T-helper 17 cell (primary cell): ENCODE measurements at places on chromosomes 16 and 17.

DNA sequence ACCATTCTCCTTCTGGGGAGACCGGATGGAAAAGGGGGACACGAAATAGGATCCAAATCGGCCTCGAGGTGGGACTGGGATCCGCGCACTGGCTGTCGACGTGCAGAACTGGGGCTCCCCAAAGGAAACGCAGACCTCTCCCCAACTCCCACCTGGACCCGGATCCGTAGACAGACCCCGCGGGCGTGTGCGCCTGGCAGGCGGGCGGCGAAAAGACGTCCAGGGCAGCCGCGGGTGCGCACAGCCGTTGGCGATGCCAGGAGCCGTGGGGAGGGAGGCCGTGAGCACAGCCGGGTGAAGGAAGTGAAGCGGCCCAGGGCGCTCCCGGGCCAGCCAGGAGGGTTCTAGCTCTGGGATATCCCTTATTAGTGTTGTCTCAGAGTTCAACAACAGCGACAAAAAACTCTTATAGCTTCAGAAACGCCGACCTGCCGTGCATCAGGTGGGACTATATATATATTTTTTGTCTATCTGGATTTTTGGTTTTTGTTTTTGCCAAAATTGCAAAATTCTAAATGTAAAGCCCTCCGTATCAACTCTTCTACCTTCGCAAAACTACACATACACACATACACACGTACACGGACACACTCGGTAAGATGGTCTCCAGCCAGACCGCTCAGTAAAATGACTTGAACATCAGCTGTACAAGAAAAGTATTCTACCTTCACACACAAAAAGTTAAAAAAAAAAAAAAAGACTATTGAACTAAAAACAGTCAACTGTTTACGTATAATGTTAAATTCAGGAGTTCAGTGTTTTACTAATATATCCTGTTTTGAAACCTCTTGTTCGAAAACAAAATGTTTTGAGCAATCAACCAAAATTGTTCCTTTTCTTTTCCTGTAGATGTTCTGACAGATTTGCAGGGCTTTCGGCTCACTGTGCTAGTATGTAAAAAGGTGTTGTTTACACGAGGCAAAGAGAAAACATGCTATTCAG, 5.2 kb upstream of the AATF start:
- peak overlapping the region; percentile 9 for H3K4me3 ChIP-seq
- peaks cover 8% of the 10 kb centered on the region for H3K36me3 ChIP-seq
- no peak for DNase-seq
- peaks cover 66% of the 10 kb centered on the region for H3K27me3 ChIP-seq
- peak overlapping the region; percentile 56 for H3K27ac ChIP-seq

DNA sequence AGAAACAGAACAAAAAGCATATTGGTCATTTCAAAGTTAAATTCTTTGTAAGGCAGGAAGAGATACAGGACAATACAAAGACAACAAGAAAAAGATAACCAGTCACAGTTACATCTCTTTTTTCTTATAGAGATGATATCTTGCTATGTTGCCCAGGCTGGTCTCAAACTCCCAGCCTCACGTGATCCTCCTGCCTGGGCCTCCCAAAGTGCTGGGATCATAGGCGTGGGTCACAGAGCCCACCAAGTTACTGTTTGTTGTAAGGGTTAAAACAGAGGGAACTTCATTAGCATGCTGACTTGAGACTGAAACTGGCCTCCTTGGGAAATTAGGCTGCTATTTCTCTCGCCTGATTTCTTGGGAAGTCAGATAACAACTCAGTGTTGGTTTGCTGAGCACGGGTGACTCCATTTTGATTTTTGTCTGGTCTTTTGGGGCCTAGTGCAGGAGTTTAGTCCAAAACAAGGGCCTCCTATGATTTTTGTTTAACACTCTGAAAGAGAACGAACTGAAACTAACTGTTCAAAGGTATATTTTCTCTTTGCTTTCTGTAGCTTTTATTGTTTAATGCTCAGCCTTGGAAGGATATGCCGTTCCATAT, 31.5 kb upstream of the SEC14L1 start:
- no peaks in the 10 kb centered on the region for H3K36me3 ChIP-seq
- H3K4me1 ChIP-seq = peaks cover 19% of the 10 kb centered on the region
- H3K27ac ChIP-seq = peak overlapping the region; percentile 96
- no peak overlapping the region for H3K4me3 ChIP-seq
- no peak for DNase-seq

DNA sequence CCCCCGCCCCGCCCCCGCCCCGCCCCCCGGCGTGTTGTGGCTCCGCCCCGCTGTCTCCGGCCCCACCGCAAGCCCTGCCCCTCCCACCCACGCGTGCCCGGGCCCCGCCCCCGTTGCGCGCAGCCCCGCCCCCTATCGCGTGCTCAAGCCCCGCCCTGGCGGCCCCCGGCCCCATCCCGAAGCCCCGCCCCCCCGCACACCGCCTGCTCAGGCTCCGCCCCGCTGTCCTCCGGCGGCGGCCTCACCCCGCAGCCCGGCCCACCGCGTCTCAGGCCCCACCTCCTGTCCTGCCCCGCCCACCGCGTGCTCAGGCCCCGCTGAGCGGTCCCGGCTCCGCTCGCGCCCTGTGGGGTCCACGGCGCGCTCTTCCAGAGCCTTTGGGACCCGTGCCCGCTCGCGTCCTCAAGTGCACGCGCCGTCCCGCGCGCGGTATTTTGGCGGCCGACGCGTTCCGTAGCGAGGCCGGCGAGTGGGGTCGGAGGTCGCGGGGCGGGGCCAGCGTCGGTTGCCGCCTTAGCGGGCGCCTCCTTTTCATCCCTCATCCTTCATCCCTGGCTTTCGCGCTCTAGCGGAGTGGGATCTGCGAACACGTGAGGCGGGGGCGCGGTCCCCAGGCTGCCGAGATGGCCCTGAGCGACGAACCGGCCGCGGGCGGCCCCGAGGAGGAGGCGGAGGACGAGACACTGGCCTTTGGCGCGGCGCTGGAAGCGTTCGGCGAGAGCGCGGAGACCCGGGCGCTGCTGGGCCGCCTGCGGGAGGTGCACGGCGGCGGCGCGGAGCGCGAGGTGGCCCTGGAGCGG, at the start of gene TBCD:
TBCD (plus strand) TSS at position 495 of the 800 bp plus-strand sequence; CDS start at position 624, 129 bp downstream.
- peak; percentile 94 for DNase-seq
- peak within 1 kb of the TSS; percentile 87 for H3K4me3 ChIP-seq
- H3K4me1 ChIP-seq = peaks cover 21% of the 10 kb centered on the region
- no peaks in the 10 kb centered on the region for H3K27me3 ChIP-seq
- no peaks in the 10 kb centered on the region for H3K36me3 ChIP-seq

DNA sequence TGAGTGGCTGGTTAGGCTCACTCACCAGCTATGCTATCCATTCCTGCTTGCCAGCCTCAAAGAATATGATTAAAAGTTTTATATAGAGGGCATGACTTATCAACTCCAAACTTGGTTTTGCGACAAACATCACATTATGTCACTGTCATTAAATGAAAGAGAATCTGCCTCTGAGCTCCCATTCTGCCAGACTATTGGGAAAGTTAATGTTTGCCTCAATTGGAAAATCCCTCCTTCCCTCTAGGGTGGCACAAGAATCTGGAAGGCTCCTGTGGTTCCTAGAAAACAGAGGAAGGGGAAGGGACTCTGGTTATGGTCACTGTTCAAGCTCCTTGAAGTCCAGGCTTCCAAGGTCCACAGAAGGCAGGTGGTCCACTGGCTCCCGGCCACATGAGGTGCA, 50.5 kb upstream of the TEX2 start:
- DNase-seq = no peak
- no peak overlapping the region for H3K27ac ChIP-seq
- no peak overlapping the region for H3K4me3 ChIP-seq
- peaks cover 2% of the 10 kb centered on the region for H3K4me1 ChIP-seq
- H3K36me3 ChIP-seq = peaks cover 2% of the 10 kb centered on the region
- H3K27me3 ChIP-seq = no peaks in the 10 kb centered on the region

GRCh38 chr16:70476272-70477020, 22.1 kb downstream of the FCSK start:
- H3K4me3 ChIP-seq = no peak overlapping the region
- peak overlapping the region; percentile 83 for H3K27ac ChIP-seq
- no peak for DNase-seq
- no peaks in the 10 kb centered on the region for H3K36me3 ChIP-seq
- no peaks in the 10 kb centered on the region for H3K27me3 ChIP-seq

- no peaks in the 10 kb centered on the region for H3K27me3 ChIP-seq
- H3K4me1 ChIP-seq = peaks cover 15% of the 10 kb centered on the region
- H3K4me3 ChIP-seq = no peak overlapping the region
- no peak overlapping the region for H3K27ac ChIP-seq
- no peak for DNase-seq
Observed at GRCh38 chr17:4345581-4346252, 20.8 kb downstream of the UBE2G1 start.

DNA sequence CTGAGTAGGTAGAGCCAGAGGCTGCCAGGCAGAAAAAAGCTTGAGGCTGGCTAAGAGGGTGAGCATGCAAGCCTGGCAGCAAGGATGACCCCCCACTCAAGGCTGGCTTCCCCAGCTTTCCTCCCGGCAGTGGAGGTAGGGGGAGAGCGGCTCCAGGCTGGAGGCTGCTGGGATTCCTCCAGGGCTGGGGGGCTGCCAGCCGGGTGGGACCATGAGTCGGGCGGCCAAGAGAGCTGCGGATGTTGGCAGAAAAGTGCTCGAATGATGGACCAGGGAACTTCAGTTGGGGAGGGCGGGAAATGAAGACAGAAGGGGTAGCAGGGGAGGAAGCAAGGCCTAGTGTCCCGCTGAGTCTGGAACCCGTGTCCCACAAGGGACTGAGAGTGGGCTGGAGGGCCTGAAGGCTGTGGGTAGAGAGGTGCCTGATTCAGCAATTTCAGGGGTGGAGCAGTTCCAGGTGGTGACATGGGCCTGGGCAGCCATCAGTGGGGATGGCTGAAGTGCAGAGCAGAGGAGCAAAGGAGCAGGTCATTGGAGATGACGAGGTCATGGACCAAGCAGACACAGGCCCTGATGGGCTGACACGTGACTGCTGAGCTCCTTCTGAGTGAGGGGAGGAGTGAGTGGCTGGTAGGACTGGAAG, 20.3 kb downstream of the HSD11B2 start:
- no peaks in the 10 kb centered on the region for H3K27me3 ChIP-seq
- peaks cover 32% of the 10 kb centered on the region for H3K4me1 ChIP-seq
- peak overlapping the region; percentile 63 for H3K4me3 ChIP-seq
- DNase-seq = no peak
- H3K36me3 ChIP-seq = peaks cover 7% of the 10 kb centered on the region

DNA sequence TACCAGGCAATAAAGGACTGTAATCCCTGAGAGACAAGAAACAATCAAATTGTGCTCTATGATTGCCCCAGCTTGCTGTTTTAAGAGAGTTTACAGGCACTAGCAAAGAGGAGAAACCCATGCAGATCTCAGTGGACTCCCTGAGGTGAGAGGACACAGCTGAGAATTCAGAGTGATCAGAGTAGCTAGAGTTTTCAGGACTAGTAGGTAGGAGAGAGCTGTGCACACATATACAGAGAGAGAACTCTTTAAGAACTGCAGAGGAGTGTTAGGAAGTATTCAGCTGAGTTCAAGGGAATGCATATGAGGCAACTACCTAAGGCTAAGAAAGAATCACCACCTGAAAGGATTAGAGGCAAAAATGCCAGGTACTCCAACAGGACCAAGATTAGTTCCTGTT, 904.8 kb downstream of the CDH8 start:
- no peak overlapping the region for H3K27ac ChIP-seq
- H3K4me1 ChIP-seq = no peaks in the 10 kb centered on the region
- DNase-seq = no peak
- no peaks in the 10 kb centered on the region for H3K36me3 ChIP-seq

- no peak for DNase-seq
- H3K4me3 ChIP-seq = no peak overlapping the region
- H3K4me1 ChIP-seq = no peaks in the 10 kb centered on the region
- peaks cover 11% of the 10 kb centered on the region for H3K27me3 ChIP-seq
Observed at GRCh38 chr16:49704586-49705155, 151.2 kb downstream of the ZNF423 start.

- H3K36me3 ChIP-seq = no peaks in the 10 kb centered on the region
- peaks cover 2% of the 10 kb centered on the region for H3K4me1 ChIP-seq
- H3K27me3 ChIP-seq = no peaks in the 10 kb centered on the region
- no peak for DNase-seq
- H3K27ac ChIP-seq = no peak overlapping the region
- no peak overlapping the region for H3K4me3 ChIP-seq
Observed at GRCh38 chr17:1605681-1606351, 22.8 kb downstream of the SLC43A2 start.

DNA sequence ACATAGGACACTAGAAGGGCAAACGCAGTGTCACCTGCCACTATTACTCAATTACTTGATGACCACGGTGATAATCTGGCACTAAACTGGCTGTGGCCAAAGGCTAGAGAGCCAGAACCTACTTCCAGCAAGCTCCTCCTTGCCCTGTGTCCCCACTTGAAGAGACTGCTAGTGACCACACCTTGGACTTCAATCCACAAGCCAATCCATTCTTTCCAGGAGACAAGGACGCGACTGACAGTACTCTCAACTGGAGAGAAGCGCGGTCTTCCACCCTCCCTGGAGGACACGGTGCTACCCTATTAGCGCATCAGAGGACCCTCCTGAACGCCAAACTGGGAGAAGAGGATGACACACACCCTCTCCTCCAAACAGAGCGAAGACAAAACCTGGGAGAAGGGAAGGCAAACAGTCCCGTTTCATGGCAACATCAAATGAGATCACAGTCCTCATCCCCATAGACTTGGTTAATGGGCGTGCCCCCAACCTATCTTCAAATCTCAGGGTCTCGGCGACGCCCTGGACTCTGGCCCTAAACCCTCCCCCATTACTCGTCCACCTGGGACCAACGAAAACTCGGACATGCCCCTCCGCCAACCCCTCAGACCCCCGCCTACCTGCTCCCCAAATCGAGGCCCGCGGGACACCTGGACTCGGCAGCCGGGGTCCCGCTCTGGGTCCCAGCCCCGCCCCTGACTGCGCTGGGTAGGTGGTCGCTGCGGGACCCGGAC, 508 bp downstream of the FLCN start:
- H3K4me1 ChIP-seq = peaks cover 24% of the 10 kb centered on the region
- peak overlapping the region; percentile 96 for H3K4me3 ChIP-seq
- no peak for DNase-seq

DNA sequence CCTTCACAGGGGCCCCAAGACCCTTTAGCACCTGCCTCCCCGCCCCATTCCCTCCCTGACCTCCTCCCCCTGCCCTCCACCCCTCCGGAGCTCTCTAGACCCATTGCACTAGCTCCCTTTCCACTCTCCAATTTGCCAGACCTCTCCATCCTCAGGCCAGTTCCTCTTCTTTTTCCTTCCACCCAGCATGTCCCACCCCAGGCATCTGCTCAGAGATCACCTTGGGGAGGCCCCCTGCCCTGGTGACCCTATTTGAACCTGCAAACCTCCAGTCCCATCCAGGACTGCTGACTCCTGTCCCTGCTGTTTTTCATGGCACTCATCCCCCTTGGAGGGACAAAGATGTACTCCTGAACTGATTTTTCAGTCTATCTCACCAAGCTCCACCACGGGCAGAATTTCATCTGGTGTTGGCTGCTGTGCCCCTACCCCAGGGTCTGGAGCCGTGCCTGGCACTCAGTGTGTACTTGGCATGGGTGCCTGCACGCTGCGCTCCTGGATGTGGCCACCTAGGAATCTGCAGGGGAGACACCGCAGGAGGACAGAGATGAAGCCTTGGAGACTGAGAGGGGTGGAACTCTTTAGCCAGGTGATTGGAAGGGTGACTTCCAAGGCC, 85.6 kb upstream of the CACNG5 start:
- no peaks in the 10 kb centered on the region for H3K27me3 ChIP-seq
- no peak overlapping the region for H3K27ac ChIP-seq
- H3K36me3 ChIP-seq = peaks cover 9% of the 10 kb centered on the region
